ENCODE measurements at places on chromosomes 5 and 9.

- DNase-seq = no peak
These were observed 15.8 kb downstream of the ERGIC1 start for GRCh38 chr5:172849606-172850453.

DNA sequence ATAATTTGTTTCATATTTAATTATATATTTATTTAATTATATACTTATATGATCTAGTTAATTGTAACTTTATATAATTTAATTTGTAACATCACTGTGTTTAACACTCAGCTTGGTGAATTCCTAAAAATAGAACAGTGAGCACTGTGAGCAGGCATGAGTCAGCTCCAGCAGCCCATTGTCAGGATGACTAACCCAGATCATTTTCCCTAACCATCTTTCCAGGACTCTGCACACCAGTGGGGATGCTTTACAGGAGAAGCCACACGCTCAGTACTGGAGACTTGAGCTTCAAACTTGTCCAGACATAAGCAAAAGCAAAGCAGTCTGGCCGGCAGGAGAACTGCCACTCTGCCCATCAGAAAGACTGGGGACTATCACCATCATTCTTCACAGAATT lies 446.2 kb upstream of the TRPC7 start:
- DNase-seq = no peak

GRCh38 chr9:101477736-101478135 lies 42.2 kb upstream of the ALDOB start:
- no peak for DNase-seq

- DNase-seq = no peak
These were observed 104.6 kb downstream of the MTX3 start for GRCh38 chr5:79886456-79886855.

GRCh38 chr9:94082553-94082952 lies 1.7 kb upstream of the PTPDC1 start:
- DNase-seq = no peak

GRCh38 chr9:27542508-27542907 lies 12.9 kb upstream of the MOB3B start:
- DNase-seq = no peak

DNA sequence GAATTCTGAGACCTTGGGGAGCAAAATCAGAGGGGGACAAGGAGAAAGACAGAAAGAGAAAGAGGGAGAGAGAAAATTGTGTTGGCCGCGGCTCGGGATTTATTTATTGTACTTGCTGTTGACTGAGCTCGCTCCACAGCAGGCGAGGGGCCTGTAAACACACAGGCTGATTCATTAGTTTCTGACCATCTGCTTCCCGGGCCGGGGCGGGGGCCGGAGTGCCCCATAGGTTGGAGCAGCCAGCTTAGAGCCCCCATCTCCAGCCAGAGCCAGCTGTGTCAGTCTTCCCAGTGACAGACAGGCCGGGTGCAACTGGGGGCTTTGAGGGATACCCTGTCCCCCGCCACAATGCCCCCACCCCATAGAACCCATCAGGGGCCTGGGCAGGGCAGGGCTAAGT lies 30.9 kb downstream of the NTNG2 start:
- DNase-seq = no peak

- no peak for DNase-seq
These were observed 11.3 kb downstream of the MYOZ3 start for GRCh38 chr5:150672237-150672883.

DNA sequence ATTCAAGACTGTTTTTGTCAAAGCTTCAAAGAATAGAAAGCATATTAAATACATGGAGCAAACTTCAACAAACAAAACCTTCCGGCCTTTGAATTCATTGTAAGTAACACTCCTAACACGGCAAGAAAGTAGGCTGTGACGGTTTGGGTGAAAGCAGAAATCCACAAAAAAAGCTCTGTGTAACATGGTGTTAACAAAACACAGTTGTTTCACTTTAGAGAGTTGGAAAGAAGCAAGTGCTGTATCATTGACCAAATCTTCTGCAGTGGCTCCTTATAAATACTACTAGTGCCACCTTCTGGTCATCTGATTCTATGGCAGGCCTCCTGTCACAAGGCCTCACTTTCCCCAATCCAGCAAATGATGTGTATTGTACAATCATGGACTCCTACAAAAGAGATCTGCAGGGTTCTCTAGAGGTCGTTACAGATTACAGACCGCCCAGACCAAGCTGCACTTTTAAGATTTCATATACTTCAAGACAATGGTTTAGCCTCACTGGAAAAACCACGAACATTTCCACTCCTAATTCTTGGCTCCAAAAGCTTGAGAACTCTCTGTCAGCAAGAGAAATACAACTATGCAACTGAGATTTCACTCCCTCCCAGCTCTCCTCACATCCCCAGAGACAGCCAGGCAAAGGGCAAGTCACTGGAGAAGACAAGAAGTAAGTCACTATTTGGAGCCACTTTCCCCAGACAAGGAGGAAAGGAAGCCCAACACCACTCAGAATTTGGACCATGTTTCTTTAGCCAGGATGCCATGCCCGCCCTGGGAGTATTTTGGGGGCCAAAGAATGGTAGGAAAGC lies 196.2 kb downstream of the DTWD2 start:
- no peak for DNase-seq

GRCh38 chr5:170603109-170603508 lies 99.3 kb downstream of the KCNIP1 start:
- DNase-seq = no peak

DNA sequence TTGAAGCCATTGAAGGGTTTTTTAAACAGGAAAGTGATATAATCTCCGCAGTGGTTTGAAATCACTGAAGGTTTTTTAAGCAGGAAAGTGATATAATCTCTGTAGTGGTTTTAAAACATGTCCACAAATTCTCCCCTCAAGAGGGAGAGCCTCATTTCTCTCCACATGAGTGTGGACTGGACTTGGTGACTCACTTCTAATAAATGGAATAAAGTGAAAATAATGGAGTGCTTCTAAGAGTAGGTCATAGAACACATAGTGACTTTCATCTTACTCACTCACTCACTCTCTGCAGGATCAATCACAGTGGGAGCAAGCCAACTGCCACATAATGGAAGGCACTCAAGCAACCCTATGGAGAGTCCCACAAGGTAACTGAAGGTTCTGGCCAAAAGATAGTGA lies 12.0 kb downstream of the CTNNAL1 start:
- no peak for DNase-seq

GRCh38 chr9:18488886-18489285 lies 14.9 kb downstream of the ADAMTSL1 start:
- no peak for DNase-seq

DNA sequence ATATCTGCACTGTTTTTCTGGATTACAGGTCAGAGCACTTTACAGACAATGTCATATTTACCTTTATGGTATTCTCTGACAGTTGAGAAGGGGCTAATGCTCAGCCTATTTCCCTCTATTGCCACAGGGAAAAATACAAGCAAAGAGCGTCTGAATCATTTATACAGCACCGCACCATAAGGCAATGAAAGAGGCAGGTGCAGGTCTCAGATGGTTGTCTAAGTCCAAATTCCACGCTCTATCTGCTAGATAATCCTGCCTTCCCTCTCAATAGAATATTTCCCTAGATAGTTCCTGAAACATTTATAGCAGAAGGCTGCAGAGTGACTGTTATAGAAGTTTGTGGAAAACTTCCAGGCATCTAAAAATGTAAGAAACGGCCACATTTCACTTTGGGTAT lies 446.1 kb upstream of the CDH6 start:
- no peak for DNase-seq

DNA sequence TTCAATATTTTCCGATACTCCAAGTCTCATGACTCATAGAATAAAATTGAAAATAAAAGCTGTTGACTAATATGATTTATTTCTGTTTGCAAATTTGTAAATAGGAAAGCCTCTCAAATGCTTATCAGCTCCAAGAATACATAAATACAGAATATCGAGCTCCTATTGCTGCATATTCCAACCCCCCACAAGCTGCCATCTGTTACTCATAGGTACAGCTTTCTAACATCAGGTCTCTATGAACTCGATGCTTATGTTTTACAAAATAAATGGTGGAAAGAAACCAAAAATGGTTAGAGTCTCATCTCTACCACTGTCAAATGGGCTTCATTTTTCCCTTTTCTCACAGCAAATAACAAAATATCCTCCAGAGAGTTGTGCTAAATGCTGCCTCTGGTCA lies 631.6 kb upstream of the CDH18 start:
- no peak for DNase-seq

DNA sequence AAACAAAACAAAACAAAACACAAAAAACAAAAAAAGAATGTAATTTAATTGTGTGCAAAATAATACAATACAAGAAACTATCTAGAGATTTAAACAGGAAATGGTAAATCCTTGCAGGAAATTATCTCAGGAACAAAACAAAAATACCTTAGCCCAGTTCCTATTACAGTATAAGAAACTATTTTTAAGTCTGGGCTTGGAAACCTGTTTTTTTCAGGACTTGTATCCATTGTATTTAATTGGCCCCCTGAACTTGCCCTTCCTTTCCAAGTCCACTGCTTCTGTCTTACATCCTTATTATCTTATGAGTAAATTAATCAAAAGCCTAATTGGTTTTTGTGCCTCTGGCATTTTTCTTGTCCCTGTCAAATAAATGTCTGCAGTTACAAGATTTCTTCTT lies 48.5 kb downstream of the ST8SIA4 start:
- DNase-seq = no peak

- no peak for DNase-seq
These were observed 49.9 kb downstream of the ITGA1 start for GRCh38 chr5:52837591-52838001.

- no peak for DNase-seq
These were observed 63.6 kb downstream of the NRG2 start for GRCh38 chr5:139979518-139979917.

- peak; percentile 5 for DNase-seq
These were observed 216.2 kb upstream of the CLINT1 start for GRCh38 chr5:158074992-158075769.

DNA sequence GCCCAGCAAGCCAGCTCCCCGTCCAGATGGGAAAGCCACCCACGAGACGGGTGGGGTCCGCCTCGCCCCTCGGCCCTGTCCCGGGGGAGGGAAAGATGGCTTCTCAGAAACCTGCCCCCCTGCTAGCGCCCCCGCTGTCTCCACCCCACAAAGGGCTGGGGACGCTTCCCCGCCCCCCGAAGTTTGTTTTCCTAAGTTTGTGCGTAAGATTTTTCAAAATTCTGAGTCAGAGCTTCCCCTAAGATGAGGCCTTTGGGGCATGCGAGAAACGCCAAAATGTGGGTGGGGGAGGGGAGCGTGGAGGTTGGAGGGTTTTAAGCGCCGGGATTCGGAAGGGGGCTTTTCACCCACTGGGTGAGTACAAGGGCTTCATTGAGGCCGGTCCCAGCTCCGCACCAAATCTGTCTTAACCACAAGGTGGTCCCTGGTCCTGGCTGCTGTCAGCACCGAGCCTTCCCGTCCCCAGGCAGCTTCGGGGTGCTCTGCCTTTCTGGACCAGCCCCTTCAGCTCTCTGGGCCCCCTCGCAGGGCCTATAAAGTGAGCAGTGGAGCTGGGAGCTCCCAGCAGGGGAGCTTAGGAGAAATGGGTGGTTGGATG lies 32.3 kb downstream of the PRRX2 start:
- peak; percentile 24 for DNase-seq

DNA sequence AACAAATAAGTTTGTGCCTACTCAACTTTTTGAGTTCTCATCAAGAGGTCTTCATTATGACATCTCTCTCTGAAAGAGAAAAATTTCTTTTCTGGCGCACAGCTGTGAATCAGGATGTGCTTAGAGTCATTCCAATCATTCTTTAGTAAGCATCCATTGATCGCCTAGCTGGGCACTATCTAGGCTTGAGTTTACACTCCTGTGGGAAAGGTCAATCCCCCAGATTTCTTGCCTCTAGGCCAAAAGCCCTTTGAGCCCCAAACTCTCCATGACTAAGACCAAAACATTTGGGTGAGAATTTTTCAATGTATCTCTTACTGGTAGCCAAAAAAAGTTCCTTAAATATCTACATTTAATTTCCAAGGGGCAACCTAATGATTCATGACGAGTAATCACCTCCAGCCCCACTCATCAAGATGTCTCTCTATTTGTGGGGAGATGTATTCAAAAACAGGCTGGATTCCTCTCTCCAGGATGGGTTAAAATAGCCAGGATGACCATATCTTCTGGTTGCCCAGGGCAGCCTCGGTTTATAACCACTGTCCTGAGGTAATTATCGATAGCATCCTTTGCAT lies 101.7 kb downstream of the GNA14 start:
- no peak for DNase-seq

GRCh38 chr9:79570448-79571308 lies 1.1 kb upstream of the TLE4 start:
- peak; percentile 22 for DNase-seq

GRCh38 chr9:107630156-107630555 lies 140.6 kb upstream of the KLF4 start:
- no peak for DNase-seq

- DNase-seq = no peak
These were observed 22.7 kb upstream of the UBLCP1 start for GRCh38 chr5:159240301-159240870.

DNA sequence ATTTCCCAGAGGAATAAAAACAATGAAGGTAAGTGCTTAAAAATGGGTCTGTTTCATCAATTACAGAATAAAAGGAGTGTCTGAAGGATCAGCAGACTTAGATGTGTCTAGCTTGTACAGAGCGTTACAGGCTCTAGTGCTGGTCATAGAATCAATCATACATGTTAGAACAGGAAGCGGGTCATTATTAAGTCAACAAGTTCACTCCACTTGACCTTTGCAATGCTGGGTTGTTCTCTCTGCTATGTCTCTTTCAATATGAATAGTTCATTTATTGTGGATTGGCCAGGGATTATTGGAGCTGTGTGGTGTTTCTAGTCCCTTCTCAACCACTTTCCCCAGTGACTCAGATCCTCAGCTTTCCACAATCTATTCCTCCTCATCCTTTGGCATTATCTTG lies 20.7 kb upstream of the EGFLAM start:
- DNase-seq = no peak

DNA sequence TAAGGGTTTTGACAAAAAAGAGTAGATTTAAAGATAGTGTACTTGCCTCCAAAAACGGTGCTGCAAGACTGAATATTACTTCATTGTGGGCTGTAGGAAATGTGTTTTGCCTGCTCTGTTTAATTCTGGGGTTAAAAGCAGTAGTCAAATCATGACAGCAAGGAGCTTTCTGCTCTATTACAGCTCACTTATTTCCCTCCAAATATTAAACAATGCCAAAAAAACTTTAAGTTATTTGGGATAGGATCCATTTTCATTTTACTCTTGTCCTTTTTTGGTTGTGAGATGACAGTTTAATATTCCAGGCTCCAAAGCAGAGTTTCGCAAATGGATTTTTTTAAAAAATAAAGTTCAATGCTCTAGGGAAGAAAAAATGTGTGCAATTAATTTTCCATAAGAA lies 340.4 kb upstream of the RGMB start:
- DNase-seq = no peak

- DNase-seq = no peak
These were observed 87.9 kb downstream of the NUDT12 start for GRCh38 chr5:103474677-103475076.

- DNase-seq = no peak
These were observed 813 bp upstream of the SLU7 start for GRCh38 chr5:160419458-160420330.

GRCh38 chr5:159112436-159112835 lies 12.7 kb upstream of the EBF1 start:
- DNase-seq = no peak

DNA sequence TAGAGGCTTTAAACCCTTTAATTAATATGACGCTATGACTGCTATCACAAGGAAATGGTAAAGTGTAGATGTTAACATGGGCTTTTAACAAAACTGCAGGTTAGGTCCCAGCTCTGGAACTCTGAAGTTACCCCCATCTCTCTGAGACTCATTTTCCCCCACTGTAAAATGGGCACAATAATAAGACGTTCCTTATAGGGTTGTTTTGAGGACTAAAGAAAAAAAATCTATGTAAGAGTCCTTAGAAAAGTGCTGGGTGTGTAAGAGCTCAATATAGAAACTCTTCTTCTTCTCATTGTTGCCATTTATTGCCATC lies 45.8 kb upstream of the STK32A start:
- DNase-seq = no peak
